ENCODE measurements at places on chromosomes 3 and 15.

- H3K4me3 ChIP-seq = no peak overlapping the region
- H3K27ac ChIP-seq = no peak overlapping the region
- no peaks in the 10 kb centered on the region for H3K4me1 ChIP-seq
- H3K27me3 ChIP-seq = no peaks in the 10 kb centered on the region
- DNase-seq = no peak
These were observed 6.8 kb upstream of the TRH start for GRCh38 chr3:129967761-129968160.

DNA sequence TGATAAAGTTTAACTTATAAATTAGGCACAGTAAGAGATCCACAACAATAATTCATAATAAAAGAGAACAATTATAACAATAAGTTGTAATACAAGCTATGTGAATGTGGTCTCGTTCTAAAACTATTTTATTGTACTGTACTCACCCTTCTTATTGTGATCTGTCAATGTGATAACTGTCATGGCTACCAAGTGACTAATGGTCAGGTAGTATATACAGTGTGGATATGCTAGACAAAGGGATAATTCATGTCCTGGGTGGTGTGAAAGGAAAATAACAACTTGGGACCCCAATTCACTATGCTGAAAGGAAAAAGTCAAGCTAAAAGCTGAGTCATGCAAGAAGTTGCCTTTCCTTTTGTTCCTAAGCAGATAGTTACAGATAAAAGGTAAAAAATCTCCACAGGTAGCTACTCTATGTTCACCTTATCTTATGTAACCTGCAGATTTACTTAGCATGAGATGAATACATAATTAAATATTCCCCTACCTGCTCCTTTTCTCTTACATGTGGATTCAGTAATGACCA lies 10.7 kb upstream of the CYP8B1 start:
- peaks cover 9% of the 10 kb centered on the region for H3K27me3 ChIP-seq
- H3K27ac ChIP-seq = no peak overlapping the region
- no peak for DNase-seq
- peaks cover 4% of the 10 kb centered on the region for H3K4me1 ChIP-seq

DNA sequence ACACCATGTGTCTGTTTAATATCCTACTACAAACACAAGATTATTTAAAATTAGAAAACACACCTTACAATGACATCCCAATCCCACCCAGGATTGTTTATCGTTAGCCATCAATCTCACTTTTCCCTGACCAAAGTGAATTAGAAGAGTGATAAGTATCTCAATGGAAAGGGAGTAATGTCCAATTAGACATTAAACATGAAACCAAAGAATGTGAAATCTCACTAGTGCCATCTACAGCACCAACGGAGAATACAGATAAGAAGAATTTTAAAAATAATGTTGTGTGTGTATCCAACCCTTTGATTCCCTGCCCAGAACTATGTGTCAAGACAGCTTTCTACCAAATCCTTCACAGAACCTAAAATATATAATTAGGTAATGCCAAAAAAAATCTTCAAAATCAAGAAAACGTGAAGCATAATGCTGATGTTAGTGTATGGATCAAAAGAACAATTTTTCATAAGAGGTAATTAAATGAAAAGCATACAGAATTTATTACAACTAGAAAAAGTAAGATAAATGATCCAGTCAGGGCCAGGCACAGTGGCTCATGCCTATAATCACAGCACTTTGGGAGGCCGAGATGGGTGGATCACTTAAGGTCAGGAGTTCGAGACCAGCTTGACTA lies 64.2 kb downstream of the SCAPER start:
- H3K4me3 ChIP-seq = no peak overlapping the region
- no peaks in the 10 kb centered on the region for H3K27me3 ChIP-seq
- H3K27ac ChIP-seq = no peak overlapping the region
- H3K36me3 ChIP-seq = no peaks in the 10 kb centered on the region
- DNase-seq = peak; percentile 13
- H3K4me1 ChIP-seq = peaks cover 11% of the 10 kb centered on the region

DNA sequence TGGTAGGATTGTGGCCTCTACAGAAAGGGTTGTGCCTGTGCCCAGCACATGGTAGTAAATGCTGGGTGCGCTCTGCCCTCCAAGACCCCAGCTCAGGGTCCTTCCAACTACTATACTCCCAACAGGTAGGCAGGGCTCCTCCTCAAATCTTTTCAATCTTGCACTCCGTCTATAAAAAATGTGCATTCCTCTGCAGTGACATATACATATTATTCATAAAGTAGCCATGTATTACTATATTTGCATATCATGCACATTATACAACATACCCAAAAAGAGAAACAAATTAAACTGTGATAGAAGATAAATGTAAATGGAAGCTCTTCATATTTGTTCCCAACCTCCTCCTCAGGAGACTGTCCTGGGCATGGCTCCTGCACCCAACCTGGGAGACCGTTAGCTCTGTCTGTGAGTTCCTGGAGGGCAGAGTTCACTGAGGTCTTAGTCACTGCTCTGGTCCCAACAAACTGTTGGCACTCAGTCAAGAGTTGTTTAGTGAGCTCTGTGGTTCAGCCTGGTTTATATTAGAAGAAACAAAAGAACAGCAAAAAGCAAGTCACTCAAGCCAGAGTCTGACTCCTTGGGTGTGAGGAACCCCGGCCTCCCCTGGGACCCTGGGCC lies 47.7 kb upstream of the GRIP2 start:
- H3K4me3 ChIP-seq = no peak overlapping the region
- no peaks in the 10 kb centered on the region for H3K4me1 ChIP-seq
- H3K36me3 ChIP-seq = no peaks in the 10 kb centered on the region
- DNase-seq = no peak
